ENCODE measurements at places on chromosomes 12 and 14.

- no peak for DNase-seq
These were observed 38.8 kb upstream of the TMCC3 start for GRCh38 chr12:94689002-94689645.

DNA sequence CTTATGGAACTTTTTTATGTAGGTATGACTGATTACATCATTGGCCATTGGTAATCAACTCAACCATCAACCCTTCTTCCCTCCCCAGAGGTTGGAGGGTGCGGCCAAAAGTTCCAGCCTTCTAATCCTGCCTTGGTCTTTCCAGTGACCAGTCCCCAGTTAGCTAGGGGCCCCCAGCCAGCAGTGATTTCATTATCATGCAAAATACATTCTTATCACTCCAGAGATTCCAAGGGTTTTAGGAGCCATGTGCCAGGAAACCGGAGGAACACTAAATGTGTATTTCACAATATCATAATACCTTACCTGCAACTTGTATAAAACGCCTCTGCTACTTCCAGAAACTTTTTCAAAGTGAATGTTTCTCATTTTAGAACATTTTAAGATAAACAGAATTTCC, 181.5 kb upstream of the PELI2 start:
- no peak for DNase-seq

- no peak for DNase-seq
These were observed 1508.5 kb upstream of the FLRT2 start for GRCh38 chr14:84021433-84021832.

GRCh38 chr14:34043627-34044372, 92.9 kb upstream of the EGLN3 start:
- no peak for DNase-seq

- DNase-seq = peak; percentile 7
These were observed 287 bp upstream of the SLC2A13 start for GRCh38 chr12:40106202-40106533.

DNA sequence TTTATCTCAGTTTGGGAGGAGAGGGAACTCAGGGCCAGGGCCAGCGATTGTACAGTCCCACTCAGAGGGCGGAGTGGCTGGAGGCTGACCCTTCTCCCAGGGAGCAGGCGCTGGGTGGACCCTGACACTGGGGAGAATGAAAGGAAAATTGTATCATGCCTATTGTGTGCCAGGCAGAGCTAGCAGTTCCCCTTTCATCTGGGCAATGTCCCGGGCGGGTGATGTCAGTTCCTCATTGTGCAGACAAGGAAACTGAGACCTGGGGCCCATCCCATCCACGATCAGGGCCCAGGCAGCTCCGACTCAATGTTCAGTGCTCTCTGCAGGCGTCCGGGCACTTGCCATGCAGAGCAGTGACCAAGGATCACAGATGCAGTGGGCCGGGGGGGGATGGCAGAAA, 101.9 kb upstream of the RTL1 start:
- DNase-seq = no peak

- DNase-seq = no peak
These were observed 290.8 kb upstream of the MDGA2 start for GRCh38 chr14:47966076-47966810.

DNA sequence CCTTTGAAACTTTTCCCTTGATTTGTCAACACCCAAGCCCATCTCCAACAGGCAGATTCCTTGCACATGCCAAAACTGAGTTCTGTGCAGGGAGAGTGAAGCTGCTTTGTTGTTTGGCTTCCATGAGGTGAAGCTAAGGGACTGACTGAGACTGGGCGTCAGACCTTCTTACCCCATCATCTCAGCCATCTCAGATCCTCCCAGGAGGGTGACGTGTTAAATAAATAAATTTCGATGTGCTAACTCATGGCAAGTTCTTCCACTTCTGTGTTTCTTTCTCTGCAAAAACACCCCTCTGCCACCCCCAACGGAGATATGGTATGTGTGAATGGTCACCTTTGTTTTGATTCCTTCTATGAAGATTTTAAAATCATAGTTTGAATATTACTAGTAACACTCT, 17.8 kb downstream of the UTP20 start:
- DNase-seq = no peak

DNA sequence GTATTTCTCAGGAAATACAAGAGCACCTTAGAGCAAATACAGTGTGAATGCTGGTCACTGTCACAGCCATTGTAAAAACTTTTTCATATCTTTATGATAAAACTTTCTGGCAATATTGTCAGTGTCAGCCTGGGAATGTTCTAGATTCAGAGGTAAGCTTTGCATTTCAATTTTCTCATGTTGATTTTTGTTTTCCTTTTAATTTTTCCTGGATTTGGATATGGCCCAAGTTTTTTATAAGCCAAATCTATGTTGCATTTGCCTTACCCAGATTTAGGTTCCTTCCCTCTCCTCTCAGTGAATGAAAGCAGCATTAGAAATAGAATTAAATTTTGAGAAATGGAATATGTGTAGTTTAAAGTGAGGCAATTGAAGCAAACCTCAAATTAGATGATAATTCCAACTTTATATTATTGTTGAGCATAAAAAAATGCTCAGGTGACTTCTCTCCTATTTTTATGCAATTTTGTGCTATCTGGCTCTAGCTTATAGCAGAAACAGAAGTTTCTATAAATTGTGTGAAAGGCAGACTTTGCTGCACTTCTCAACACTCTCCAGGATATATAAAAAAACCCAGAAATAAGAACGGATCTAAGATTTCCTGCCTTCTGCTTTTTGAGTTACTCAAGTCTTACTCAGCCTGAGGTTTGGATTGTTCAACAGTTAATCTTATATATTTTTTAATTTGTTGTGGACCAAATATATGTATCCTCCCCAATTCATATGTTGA, 368.2 kb upstream of the PRICKLE1 start:
- DNase-seq = no peak

DNA sequence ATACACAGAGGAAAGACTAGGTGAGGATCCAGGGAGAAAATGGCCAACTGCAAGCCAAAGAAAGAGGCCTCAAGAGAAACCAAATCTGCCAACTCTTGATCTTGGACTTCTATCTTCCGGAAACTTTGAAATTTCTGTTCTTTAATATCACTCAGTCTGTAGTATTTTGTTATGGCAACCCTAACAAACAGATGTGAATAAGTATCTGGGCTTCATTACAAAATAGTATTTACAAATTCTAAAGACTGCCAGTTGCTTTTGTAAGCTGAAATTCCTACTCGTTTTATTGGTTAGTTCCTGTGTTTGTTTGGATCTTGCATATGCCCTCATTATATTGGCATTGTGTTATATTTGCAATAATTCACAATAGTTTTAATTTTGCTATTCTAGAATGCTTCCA, 143.2 kb upstream of the USP15 start:
- no peak for DNase-seq

DNA sequence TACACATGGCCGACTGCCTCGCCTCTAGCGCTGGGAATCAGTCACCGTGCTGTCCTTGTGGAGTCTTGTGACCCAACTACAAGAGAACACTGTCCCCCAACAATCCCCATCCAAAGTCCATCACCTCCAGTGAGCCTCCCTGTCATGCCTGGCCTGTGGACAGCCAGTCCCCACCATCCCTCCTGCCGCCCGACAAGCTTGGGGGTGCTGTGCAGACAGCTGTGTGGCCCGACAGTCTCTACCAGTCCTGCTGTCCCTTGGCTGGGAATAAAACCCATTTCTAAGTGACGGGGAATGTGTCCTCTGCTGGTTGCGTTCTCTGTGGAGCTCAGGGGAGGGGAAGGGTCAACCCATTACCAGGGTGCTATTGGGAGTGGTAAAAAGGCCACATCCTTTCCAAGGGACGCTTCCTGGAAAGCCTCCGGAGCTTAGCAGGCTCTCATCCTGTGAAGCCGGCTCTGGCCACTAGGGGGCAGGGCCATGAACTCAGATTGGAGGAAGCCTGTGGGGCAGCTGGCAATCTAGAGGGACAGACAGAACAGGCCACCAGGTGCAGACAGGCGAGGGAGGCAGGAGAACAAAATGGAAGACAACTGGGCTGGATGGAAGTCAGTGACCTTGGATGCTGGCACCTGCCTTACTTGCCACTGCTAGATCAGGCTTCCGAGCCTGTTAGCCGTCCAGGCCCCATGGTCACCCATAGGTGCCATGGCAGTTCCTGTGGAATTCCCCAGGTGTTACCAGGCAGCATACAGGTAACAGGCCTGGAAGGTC, 12.0 kb upstream of the BLTP3B start:
- DNase-seq = no peak

- DNase-seq = no peak
These were observed 52.5 kb upstream of the PPP2R5C start for GRCh38 chr14:101708853-101709532.

GRCh38 chr14:74859757-74860552, 16.0 kb downstream of the PROX2 start:
- DNase-seq = no peak

DNA sequence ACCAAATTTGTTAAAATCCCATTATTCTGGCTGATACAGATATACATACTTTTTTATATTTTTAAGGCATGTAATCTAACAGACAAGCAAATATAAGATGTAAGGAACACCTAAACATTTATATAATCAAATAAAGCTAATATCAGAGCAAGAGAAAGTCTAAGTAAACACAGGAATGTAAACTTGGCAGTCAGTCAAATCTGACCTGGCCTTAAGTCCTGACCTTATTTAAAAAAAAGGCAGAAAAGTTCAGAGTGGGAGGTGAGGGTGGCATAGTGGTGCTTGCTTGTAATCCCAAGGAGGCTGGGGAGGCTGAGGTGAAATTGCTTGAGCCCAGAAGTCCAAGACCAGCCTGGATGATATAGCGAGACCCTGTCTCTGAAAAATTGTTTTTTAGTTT, 152.6 kb downstream of the DERA start:
- no peak for DNase-seq

- no peak for DNase-seq
These were observed 145.6 kb upstream of the SLC38A2 start for GRCh38 chr12:46518169-46518568.

GRCh38 chr12:114864837-114865551, 181.0 kb upstream of the TBX3 start:
- no peak for DNase-seq

DNA sequence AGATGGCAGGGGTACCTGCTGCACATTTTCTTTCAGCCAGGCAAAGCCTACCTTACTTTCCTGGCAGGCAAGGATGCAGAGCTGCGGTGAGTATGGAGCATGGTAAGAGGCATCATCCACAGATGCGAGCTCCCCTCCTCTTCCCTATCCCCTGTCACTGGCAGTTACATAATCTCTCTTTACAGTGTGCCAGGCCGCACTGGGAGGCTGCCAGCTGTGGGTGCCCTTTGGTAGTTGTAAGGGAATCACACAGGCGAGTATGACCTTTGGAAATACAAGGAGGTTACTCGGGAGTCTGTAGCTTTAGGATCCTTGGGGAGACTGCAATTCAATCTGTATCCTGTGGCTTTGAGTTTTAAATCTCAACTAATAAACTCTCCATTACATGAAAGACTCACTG, 132.5 kb downstream of the KTN1 start:
- DNase-seq = no peak

GRCh38 chr14:68965261-68965761, 13.8 kb downstream of the ACTN1 start:
- DNase-seq = no peak

DNA sequence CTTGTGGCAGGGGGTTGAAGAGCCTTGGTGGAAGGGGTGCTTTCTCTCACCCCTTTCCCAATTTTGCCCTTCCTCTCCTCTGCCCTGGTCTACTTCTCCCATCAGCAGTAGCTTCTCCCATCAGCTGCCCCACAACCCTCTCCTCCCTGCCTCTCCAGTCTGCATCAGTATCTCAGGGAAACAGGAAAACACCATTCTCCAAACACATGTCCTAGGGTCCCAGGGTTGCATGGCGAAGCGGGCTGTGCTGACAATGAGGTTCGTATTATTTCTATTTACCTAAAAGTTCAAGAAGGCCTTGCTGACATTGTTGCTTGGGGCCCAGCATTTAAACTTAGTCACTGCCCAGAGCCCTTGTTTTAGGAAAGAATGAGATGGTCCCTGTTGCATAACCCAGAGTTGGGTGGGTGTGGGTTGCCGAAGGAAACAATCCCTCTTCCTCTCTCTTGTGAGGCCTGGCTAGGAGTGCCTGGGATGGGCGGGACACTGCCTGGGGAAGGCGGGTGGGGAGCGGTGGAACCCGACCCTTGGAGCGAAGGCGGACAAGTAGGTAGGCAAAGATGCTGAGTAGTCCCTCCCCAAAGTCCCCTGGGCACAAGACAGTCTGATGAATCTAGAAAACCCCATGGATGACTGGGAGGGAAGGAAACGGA, 1.3 kb upstream of the IGFBP6 start:
- no peak for DNase-seq

GRCh38 chr14:105315941-105316576, 1.5 kb downstream of the PACS2 start:
- DNase-seq = no peak

GRCh38 chr12:89157413-89157812, 194.9 kb downstream of the DUSP6 start:
- DNase-seq = no peak

DNA sequence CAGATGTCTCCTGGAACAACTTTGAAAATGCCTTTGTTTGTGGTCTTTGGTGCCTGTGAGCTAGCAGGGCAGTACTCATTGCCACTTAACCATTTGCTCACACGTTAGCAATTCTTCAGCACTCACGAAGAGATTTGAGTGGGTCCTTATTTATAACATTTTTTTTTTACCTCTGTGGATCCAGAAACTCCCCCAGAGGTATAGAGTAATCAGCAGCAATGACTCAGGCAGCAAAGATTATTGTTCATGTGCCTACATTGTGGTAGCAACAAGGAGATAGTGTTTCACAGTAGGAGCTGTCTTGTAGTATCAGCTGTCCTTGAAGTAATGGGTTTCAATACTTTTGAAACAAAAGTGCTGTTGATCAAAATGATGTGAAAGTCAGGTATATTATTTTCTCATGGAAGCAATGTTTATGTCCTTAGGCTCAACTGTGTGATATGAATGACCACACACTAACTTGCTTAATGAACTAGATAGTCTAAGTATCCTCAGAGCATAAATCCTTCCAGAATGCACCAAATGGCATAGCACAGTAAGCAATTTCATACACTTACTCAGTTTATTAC, 304.1 kb downstream of the EGLN3 start:
- DNase-seq = no peak

DNA sequence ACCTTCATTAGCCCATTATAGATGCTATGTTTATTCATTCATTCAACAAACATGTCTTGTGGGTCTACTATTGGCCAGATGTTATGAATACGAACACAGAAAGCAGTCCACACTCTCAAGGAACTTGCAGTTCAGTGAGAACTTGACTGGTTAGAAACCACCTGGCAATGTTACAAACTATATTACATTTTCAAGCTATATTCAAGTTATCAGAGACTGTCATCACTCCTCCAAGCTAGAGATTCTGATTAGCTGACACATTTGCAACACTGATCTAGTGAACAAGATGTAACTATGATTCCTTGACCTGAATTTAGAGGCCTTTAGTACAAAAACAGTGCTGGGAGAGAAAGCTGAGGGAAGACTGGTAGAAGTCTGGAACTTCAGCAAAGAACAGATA, 170.7 kb upstream of the EEA1 start:
- DNase-seq = no peak

- DNase-seq = no peak
These were observed 19.5 kb downstream of the ANO6 start for GRCh38 chr12:45235087-45236025.

GRCh38 chr12:86838260-86838659, 582.1 kb upstream of the MGAT4C start:
- no peak for DNase-seq
